ENCODE measurements at places on chromosomes 12 and 14.

GRCh38 chr12:39393179-39393578 lies 49.7 kb downstream of the KIF21A start:
- DNase-seq: no peak

GRCh38 chr12:123011701-123012100 lies 31.2 kb downstream of the ARL6IP4 start:
- no peak for DNase-seq

- no peak for DNase-seq
These were observed 202.8 kb upstream of the SOX5 start for GRCh38 chr12:24152270-24152669.

GRCh38 chr12:47615711-47616110 lies 90.1 kb downstream of the RPAP3 start:
- DNase-seq: no peak

GRCh38 chr12:109966546-109966945 lies 29.6 kb downstream of the GIT2 start:
- no peak for DNase-seq

- no peak for DNase-seq
These were observed 23.9 kb downstream of the MDM2 start for GRCh38 chr12:68831751-68832503.

DNA sequence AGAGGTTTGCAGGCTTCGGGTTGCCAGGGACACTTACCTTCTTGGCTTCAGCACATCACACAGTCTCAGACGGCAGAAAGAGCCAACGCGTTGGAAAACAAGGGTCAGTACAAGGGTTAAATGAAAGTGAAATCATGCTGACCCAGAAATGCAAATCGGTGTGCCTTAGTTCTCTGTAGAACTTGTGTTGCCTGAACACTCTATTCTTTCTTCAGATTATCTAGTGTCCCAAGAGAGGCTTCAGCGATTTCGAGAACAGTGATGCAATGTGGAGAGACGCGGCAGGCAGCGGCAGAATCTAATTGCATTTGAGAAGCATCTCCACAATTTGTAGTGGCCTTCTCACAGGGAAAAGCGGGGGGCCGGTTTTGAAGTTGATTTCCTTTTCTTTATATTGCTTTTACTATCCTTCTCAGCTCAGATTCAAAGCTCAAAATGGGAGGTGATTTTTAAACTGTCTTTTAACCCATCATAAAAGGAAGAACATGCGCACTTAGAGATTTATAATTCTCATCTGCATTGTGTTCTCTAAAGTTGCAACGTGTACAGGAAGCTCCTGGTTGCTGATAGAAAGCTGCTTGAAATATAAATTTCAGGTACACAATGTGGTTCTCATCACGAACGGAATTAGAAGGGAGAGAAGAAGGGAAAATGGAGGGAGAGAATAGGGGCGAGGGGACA lies 67.8 kb upstream of the EGLN3 start:
- DNase-seq: no peak

Data from stimulated activated CD4-positive, alpha-beta T cell treated with anti-CD3 and anti-CD28 coated beads, Interleukin-1b, Interleukin-23, amount 100 ng/mL, for 4 hours (primary cell).